ENCODE measurements at places on chromosomes 1 and 21.

GRCh38 chr1:79745929-79746328, 739.4 kb upstream of the ADGRL4 start:
- DNase-seq = no peak

DNA sequence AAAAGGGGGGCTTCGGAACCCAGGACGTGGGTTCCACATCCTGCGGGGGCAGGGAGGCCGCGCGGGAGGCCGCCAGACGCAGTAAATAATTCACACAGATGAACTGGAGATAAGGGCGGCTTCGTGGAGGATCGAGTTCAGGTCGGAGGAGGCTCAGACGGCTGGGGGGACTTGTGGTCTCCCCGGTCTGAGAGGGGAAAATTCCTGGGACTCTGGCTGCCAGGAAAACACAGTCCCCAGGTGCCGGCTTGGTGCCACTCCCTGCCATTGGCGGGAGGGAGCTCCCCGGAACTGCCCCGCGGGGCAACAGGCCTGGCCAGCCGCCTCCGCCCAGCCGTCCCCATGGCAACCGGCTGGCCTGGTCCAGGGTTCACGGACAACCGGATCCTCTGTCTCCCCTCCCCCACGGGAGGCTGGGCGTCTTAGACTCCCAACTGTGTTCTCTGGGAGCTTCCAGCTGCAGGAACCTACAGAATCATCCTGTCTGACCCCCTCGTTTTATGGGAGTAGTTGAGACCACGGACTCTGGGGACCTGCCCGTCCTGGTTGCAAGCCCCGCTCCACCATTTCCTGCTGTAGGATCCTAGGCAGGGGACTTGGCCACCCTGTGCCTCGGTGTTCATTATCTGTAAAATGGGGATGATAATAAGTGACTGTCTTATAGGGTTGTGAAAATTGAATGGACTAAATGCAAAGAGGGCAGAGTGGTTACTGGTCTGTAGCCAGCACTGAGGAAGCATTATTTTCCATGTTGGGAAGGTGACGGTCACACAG, 9.6 kb downstream of the CAMK2N1 start:
- DNase-seq = peak; percentile 88

DNA sequence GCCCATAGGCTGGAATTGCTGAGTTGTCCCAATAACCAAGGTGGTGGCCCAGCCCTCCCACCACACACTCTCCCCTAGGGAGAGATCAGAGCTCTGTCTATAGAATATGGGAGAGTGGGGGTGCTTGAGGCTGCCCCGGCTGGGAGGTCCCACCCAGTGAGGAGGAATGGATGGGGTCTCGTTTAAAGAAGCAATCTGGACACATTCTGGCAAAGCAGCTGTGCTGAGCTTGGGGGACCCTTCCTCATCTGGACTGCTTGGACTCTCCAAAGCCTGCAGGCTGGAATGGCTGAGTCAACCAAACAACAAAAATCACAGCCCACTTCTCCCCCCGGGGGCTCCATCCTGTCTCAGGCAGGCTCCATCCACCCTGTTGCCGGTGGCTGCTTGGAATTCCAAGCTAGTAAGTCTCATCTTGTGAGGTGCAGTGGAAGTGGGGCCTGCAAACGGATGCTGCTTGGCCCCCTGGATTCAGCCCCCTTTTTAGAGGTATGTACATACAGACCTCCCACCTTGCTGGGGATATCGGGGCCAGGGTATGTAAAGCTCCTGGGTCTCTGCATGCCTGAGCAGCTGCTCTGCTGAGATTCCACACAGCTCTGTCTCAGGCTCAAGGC, 67.1 kb upstream of the FAM78B start:
- DNase-seq = no peak

- DNase-seq = no peak
These were observed 67.5 kb downstream of the PLA2G4A start for GRCh38 chr1:186896211-186896610.

- no peak for DNase-seq
These were observed 12.5 kb downstream of the L1TD1 start for GRCh38 chr1:62207187-62207586.

DNA sequence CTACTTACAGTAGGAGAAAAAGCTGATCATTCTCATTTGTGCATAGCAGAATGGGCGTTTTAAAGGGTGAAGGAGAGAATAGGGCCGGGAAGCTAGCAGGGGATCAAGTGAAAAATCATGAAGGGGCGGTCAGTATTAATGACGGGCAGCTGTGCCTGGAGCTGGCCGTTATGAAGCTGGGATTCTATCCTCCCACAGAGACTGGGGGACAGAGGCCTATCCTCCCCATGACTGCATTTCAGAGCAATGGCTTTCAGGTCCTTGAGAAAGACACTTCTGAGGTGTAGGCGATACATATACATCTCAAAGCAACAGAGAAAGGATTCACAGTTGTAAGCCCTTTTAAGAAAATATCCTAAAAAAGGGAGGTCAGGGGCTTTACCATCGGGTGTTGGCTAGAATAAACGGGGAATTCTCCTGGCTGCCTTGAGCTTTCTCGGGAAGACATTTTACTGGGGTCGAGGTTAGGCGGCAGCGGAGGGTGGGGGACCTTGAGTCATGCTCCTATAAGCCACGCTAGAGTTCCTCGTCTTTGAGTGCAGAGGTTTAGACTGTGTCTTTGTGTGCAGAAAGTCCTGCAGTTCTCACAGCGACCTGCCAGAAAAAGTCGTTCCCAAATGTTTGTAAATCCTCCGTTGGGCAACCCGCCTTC, 559 bp upstream of the MTARC2 start:
- DNase-seq = no peak

DNA sequence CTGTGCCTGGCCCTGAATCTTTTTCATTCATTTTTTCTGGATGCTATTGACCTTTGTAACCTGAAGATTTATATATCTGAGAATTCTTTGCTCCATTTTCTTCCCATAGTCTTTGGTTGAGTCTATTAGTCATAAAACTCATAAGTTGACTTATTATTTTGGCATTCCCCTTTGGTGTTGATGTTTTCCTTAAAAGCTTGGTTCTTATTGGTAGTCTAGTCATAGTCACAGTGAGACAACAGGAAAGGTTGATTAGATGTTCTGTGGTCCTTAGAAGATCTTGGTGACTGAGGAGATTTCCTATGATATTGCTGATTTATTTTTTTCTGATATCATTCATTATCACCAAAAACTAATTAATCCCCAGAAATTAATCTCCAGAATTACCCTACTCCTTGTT, 86.2 kb downstream of the PTPRC start:
- no peak for DNase-seq

DNA sequence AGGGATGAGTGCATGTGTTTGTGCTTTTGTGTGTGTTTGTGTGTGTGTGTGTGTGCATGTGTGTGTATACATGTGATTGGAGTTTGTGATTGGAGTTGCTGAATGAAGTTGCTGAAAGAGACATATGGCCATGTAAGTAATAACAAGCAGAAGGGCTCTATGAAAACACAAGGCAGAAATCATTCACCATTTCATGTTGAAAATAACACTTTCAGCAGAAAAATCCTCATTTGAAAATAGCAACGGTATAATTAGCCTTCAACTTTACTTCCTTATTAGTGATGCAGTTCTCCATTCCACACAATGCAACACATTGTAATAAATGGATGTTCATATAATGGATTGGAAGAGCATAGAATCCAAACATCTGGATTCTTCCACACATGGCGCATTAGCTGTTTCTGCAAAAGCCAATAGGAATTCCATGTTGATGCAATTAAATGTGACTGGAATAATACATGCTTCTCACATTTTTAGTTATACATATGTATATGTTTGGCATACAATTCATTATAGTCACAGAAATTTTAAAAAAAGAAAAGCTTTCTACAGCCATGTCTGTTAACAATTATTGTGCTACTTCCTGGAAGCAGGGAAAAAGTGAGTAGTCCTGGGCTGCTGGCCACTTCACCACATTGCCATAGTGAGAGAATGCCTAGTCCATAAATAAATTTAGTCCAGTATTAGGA, 538.0 kb downstream of the LTN1 start:
- no peak for DNase-seq

GRCh38 chr1:1894354-1895059, 3.6 kb upstream of the GNB1 start:
- peak; percentile 56 for DNase-seq

- DNase-seq = no peak
These were observed 433.4 kb downstream of the KIF26B start for GRCh38 chr1:245588116-245588639.

DNA sequence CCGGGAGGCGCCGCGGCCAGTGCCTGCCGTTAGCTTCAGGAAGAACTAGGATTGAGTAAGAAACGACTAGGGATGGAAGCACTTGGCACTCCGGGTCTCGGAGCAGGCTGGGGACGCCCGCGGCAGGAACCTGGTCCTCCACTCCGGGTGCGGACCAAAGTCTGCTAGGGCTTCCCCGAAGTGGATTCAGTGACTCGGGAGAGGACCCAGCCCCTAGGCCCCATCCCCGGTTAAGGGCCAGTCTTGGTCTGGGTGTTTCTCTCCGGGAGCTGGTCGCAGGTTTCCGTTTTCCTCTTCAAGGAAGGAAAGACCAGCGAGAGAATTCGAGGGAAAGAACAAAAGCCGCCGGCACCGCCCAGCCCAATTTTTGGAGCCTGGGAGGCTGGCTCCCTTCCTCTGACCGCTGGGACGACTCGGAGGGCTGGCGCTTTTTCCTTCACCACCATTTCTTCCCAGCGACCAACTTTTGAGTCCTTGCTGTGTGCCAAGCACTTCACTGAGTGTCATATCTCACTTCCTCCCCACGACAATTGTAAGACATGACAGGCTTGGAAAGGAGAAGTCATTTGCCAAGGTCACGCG, 16.8 kb upstream of the STMN1 start:
- peak; percentile 77 for DNase-seq

GRCh38 chr1:2801046-2801445, 447 bp downstream of the TTC34 start:
- no peak for DNase-seq

DNA sequence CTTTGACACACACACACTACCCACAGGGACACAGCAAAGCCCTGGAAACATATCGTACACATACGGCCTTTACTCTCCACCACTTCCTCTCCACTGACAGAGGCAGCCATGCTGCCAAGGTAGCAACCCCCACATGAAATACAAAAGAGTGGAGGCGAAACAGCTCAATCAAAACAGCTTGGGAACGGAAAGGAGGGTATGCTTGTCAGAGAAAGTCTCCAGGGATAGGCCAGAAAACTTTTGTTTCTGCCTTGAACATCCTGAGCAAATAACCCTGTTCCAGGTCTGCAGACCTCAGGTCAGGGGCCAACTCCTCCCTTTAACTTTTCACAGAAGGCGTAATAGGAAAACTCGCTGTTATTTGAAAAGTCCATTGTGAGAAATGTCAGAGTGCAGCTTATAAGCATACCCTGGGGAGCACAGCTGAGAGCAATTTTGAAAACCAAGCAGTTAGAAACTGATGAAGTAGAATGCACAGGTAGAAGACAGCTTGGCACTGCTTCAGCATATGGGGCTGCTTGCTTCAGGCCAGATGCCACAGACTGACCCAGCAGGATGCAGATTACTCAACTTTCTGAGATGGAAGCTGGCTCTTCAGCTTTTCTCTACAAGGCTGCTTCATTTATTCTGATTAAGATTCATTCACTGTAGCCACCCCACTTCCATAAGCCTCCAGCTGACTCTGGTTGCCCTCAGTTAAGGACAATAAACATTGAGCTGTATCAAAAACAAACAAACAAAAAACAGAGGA, 18.0 kb downstream of the KIAA0319L start:
- DNase-seq = no peak

DNA sequence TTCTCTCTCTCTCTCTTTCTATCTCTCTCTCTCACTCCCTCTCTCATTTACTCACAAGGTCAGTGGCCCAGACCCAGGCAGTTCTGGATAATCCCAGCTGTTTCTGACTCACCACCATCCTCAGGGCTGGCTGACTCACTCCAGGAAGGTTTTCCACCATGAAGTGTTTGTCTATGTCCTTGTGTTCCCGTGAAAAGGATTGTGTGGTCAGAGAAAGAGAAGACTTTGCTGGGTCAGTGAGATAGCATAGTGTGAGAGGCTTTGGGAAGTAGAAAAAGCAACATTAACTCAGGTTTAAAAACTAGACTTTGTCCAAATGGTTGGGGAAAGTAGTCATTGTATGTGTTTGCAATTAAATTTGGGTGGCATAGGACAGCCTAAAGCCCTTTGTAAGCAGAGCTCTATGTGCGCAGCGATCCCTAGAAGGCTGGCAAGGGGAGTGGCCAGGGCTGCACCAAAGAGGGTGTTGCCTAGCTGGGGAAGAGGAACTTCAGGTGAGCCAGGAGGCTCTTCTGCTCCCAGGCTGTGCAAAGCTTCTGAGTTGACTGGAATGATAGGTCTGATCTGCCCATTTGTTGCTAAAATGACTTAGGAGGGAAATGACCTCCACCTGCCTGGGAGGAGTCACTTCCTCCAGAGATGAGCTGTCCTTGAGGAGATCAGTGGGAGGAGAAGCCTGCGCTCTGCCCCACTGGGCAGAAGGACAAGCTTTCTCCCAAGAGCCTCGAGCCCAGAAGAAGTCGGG, 4.9 kb upstream of the CAPN2 start:
- DNase-seq = peak; percentile 96

DNA sequence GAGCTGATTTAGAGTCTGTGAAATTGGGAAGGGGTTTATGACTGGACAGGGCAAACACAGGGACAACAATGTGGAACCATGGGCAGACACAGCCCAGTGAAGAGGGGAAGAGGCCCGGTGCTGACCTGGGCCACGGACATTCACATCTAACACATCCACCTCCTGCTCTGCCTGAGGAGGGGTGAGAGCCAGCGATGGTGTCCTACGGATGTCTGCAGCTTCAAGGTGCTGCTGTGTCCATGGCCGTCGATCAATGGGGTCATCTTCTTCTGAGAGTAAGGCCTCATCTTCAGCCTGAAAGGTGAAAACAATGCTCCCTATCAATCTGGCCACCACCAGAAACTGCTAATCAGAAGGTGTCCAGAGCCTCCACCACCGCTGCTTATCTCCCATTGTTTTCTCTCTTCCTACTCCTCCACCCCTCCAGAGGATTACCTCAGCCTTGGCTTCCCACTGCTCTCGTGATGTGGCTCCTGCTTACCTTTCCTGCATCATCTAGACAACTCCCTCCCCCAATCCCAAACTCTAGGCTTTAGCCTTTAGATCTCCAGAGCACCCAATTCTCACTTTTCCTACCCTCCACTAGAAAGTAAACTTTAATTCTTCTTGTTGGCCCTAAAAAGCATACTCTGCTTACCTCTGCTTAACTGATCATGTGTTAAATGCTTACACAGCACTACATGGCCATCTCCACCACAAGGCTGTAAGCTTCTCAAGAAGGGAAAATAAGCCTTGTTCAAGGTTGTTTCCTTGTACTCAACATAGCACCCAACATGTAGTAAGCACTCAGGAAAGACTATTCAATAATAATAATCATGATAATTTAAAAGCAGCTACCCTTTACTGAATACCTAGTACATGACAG, 24.0 kb upstream of the ADAM30 start:
- no peak for DNase-seq

Measured in islet precursor cell (in vitro differentiated cells).